WTC11 (cell line): ENCODE measurements at places on chromosomes 5 and 9. TPM values are rescaled to one million over a fixed set of nuclear protein-coding genes. Genes with fewer than 3 reads are reported as not detected.

DNA sequence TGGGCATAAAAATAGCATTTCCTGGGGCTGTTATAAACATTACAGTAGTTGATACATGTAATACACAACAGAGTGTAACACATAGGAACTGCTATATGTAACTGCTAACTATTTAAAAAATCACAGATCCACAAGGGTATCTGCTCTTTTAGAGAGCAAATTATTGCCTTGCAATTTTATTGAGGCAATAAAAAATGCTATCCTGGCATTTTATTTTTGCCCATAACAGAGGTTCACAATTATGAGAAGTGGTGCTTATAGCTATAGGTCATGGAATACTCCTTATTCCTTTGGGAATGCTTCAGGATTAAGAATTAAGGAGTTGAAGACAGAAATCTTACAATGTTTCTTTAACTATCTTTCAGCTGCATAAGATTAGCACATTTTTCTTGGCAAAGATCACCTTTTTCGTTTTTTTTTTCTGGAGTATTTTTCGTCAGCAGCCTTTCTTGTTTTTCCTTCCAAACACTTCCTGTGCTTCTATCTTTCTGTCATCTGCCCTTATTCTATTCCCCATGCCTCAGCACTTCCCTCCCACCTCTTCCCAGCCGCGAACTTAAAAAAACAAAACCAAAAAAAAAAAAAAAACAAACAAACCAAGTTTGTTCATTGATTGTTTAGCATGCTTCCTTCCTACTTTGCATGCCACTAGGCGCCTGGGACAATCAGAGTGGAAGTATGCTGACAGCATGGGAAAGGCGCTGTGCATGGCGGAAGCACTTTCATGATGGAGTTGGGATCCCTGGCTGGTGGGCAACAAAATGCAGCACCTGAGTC, 264.2 kb downstream of the MAST4 start:
- H3K27ac ChIP-seq, result no peak overlapping the region
- H3K36me3 ChIP-seq, result no peaks in the 10 kb centered on the region
- DNase-seq, result peak; percentile 13
- H3K4me1 ChIP-seq, result peaks cover 40% of the 10 kb centered on the region
- H3K4me3 ChIP-seq, result no peak overlapping the region
- H3K27me3 ChIP-seq, result no peaks in the 10 kb centered on the region

DNA sequence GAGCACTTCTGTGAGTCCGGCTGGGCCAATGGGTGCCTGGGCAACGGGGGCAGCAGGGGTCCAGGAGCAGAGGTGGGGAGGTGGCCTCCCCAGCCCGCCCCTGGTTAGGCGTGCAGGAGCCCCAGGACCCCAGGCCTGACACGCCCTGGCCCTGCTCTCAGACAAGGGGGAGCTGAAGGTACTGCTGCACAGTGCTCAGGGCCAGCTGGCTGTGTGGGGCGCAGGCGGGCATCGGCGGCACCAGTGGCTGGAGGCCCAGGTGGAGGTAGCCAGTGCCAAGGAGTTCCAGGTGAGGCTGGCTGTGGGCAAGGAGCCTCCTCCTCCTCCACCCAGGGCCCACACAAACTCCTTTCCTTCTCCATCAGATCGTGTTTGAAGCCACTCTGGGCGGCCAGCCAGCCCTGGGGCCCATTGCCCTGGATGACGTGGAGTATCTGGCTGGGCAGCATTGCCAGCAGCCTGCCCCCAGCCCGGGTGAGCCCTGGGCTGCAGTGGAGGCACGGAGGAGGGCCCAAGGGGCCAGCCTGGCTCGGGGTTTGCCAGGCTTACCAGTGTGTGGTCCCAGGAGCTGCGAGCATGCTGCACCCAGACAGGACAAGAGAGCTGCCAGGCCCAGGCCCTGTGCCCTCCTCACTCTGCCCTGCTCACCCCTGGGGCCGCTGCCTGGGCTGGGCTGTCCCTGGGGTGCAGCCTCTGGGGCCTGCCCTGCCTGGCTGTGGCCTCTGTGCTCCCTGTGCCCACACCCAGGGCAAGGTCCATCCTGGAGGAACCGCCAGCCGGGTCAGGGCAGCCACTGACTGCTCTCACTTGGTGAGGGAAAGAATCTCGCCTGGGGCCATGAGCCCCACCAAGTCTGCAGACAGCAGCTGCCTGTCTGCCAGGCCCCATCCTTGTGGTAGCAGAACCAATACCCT, 7.0 kb downstream of the MAMDC4 start:
- no peaks in the 10 kb centered on the region for H3K4me1 ChIP-seq
- H3K4me3 ChIP-seq, result no peak overlapping the region
- no peaks in the 10 kb centered on the region for H3K27me3 ChIP-seq

DNA sequence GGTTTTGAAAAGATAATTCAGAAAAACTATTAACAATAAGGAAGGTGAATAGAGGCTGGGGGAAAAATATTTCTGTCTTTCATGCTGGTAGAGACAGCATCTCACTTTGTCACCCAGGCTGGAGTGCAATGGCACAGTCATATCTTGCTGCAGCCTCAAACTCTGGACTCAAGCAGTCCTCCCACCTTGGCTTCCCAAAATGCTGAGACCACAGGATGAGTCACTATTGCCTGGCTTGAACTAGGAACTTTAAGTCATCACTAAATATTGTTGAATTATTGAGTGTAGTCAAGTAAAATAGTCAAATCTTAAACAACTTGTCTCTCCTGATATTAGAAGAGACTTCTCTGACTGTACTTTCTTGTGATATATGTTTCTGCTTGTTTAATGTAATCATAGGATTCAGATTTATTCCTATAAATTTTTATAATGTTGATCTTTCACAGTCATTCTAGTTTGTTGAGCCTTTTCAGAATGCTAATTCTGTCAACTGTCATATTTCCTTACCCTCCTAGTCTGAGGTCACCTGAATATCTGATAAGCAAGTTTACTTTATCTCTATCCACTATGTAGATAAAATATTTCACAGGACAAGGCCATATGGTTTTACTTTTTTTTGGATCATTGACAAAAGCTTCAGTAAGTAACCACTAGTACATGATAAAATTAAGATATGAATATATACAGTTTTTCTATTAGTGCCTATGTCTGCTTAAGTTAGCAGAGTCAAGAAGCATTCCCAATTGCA, 1696.5 kb downstream of the MAT2B start:
- H3K27ac ChIP-seq, result no peak overlapping the region
- peaks cover 22% of the 10 kb centered on the region for H3K4me1 ChIP-seq
- no peaks in the 10 kb centered on the region for H3K27me3 ChIP-seq
- no peaks in the 10 kb centered on the region for H3K36me3 ChIP-seq

DNA sequence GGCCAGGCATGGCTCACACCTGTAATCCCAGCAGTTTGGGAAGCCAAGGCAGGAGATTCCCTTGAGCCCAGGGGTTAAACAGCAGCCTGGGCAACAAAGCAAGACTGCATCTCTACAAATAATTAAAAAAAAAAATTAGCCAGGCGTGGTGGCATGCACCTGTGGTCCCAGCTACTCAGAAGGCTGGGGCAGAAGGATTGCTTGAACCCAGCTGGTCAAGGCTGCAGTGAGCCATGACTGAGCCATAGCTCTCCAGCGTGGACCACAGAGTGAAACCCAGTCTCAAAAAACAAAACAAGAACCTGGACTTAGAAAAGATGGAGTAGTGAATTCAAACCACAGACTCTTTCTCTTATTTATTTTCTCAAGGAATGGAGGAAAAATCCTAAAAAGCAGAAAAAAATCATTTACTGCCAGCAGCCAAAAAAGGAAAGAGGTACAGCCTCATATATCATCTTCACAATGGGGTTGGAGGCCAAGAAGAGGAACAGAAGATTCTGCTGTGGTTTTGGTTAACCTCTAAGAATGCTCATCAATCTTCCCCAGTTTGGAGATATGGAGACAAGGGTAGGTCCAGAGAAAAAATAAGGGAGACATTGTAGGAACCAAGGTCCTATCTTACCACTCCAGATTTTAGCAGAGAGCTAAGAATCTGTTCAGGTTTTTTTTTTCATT, 40.0 kb upstream of the MYO10 start:
- peaks cover 8% of the 10 kb centered on the region for H3K4me1 ChIP-seq
- H3K27me3 ChIP-seq, result no peaks in the 10 kb centered on the region
- no peak overlapping the region for H3K4me3 ChIP-seq
- no peak for DNase-seq
- no peaks in the 10 kb centered on the region for H3K36me3 ChIP-seq

DNA sequence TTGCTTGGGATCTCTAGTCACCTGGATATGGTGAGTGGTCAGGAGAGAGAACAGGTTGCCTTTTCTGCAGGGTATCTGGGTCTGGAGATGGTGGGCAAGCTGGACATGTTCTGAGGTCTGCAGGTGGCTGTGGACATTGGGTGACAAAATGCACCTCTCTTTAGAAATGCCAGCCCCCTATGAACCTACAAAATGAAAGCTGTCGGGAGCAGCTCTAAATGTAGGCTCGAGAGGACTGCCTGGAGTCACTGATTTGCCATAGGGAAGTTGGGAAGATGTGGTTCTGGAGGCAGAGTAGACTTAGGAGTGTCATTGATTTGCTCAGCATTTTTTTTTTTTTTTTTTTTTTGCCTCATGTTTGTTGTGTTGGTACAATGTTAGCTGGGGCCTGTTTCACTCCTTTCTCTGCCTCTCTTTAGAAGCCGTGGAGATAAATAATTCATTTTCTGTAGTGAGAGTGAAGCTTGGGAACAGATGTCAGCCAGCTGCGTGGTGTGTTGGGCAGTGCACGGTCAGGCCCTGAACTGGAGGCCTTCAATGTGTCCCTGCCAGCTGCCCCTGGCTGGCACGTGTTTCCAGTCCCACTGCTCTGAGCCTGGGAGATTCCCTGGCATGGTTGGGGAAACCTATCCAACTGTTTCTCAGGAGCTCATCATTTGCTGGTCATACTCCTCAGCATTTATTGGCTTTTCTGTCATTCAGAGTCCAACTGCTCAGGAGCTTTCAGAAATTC, 5.4 kb downstream of the RGS3 start:
- H3K27ac ChIP-seq, result no peak overlapping the region
- H3K27me3 ChIP-seq, result peaks cover 17% of the 10 kb centered on the region
- H3K4me3 ChIP-seq, result no peak overlapping the region

- no peaks in the 10 kb centered on the region; the same call in 1 of the 2 replicates for H3K27me3 ChIP-seq
- H3K36me3 ChIP-seq, result no peaks in the 10 kb centered on the region
- H3K4me3 ChIP-seq, result no peak overlapping the region
- H3K27ac ChIP-seq, result no peak overlapping the region
Observed at GRCh38 chr9:92917176-92917800, 30.0 kb upstream of the FGD3 start.

- no peak overlapping the region for H3K27ac ChIP-seq
- no peak for DNase-seq
- peaks cover 19% of the 10 kb centered on the region for H3K4me1 ChIP-seq
- H3K27me3 ChIP-seq, result no peaks in the 10 kb centered on the region; the same call in 1 of the 2 replicates
Observed at GRCh38 chr5:169944115-169944514, 36.2 kb downstream of the INSYN2B start.

DNA sequence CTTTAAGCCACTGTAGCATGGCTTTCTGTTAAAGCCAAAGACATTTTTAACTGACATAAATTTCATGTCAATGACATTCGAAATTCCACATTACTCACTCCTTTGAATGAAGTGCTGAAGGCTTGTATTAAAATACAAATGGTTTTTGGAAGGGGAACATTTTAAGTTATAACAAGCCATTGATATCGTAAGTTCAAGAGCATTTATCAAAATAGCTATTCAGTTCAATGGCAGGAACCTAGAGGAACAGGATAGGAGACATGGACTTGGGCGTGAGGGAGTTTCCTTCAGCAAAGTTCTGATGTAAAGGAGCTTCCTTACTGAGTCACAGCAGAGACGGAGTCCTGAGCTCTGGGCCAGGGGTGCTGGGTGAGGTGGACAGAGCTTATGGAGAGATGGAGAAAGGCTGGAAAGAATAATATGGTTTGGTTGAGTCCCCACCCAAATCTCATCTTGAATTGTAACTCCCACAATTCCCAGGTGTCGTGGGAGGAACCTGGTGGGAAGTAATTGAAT, 631.8 kb downstream of the BNC2 start:
- H3K36me3 ChIP-seq, result no peaks in the 10 kb centered on the region
- H3K4me1 ChIP-seq, result peaks cover 16% of the 10 kb centered on the region
- H3K4me3 ChIP-seq, result no peak overlapping the region
- H3K27ac ChIP-seq, result no peak overlapping the region
- DNase-seq, result no peak
- no peaks in the 10 kb centered on the region for H3K27me3 ChIP-seq

DNA sequence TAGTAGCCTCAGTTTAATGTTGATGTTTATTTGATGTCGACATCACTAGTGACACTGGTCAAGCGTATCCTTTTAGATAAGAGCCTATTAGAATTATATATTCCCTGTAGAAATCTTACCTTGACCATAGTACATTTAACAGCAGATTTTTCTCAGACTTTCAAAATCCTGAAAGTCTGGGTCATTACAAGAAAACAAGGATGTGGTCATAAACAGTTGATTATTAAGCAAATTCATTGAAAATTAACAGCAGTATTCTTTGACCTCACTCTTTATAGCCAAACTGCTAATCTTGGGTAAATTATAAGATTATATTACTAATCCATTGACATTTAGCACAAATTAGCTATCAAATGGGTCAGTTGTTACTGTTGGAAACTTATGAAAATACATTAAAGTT, 83.4 kb downstream of the GHR start:
- no peaks in the 10 kb centered on the region for H3K36me3 ChIP-seq
- H3K4me1 ChIP-seq, result peaks cover 24% of the 10 kb centered on the region
- DNase-seq, result no peak

- no peak overlapping the region for H3K4me3 ChIP-seq
- H3K27me3 ChIP-seq, result no peaks in the 10 kb centered on the region
- DNase-seq, result no peak
- peaks cover 46% of the 10 kb centered on the region for H3K4me1 ChIP-seq
Observed at GRCh38 chr9:109097146-109097545, 22.6 kb downstream of the TMEM245 start.

- DNase-seq, result no peak
- H3K27ac ChIP-seq, result no peak overlapping the region
- H3K4me3 ChIP-seq, result no peak overlapping the region
- no peaks in the 10 kb centered on the region for H3K36me3 ChIP-seq
- no peaks in the 10 kb centered on the region for H3K4me1 ChIP-seq
- peaks cover 3% of the 10 kb centered on the region; the same call in 1 of the 2 replicates for H3K27me3 ChIP-seq
Observed at GRCh38 chr9:4308482-4308881, 8.6 kb upstream of the GLIS3 start.

- no peaks in the 10 kb centered on the region for H3K27me3 ChIP-seq
- DNase-seq, result no peak
- H3K27ac ChIP-seq, result no peak overlapping the region
- no peaks in the 10 kb centered on the region for H3K4me1 ChIP-seq
- no peaks in the 10 kb centered on the region for H3K36me3 ChIP-seq
Observed at GRCh38 chr9:3856592-3856991, 330.8 kb upstream of the RFX3 start.

- H3K27ac ChIP-seq, result no peak overlapping the region
- no peak for DNase-seq
- H3K4me1 ChIP-seq, result no peaks in the 10 kb centered on the region
- peaks cover under 1% of the 10 kb centered on the region; the same call in 1 of the 2 replicates for H3K36me3 ChIP-seq
Observed at GRCh38 chr5:28743025-28743715, 1704.8 kb upstream of the CDH9 start.

- H3K27ac ChIP-seq, result peak overlapping the region; percentile 95; the same call in 1 of the 2 replicates
- no peak for DNase-seq
- peak overlapping the region; percentile 85 for H3K4me3 ChIP-seq
- no peaks in the 10 kb centered on the region for H3K27me3 ChIP-seq
Observed at GRCh38 chr9:105244734-105245028, 230 bp downstream of the SLC44A1 start.

- no peak for DNase-seq
- H3K27ac ChIP-seq, result peak overlapping the region; percentile 41; the same call in 1 of the 2 replicates
- H3K36me3 ChIP-seq, result peaks cover 4% of the 10 kb centered on the region
- H3K27me3 ChIP-seq, result no peaks in the 10 kb centered on the region
Observed at GRCh38 chr9:121755581-121755980, 104.1 kb downstream of the DAB2IP start.

The PRELID1 gene
- total RNA-seq, result 235 to 273 TPM (median 245 TPM) in 3 replicates

The FOXD4 gene
- total RNA-seq, result 0.13 to 0.25 TPM (median 0.21 TPM) in 3 replicates

The TMC1 gene
- 0.31 to 0.41 TPM (median 0.32 TPM) in 3 replicates for total RNA-seq

The PDLIM4 gene
- 10.6 to 15.2 TPM (median 11.4 TPM) in 3 replicates for total RNA-seq

The NUTM2F gene
- total RNA-seq, result 0.15 to 0.55 TPM in 2 of 3 replicates, not detected in the other

The TAS2R1 gene
- total RNA-seq, result not detected in 3 replicates

The TERT gene
- total RNA-seq, result 40.4 to 42.9 TPM (median 40.5 TPM) in 3 replicates

The CNTNAP3B gene
- 1.2 to 2.8 TPM (median 2.0 TPM) in 3 replicates for total RNA-seq

The DAB2 gene
- total RNA-seq, result 3.8 to 7.2 TPM (median 3.9 TPM) in 3 replicates

The GHR gene
- 0.48 to 0.57 TPM (median 0.53 TPM) in 3 replicates for total RNA-seq
